CD4-positive, alpha-beta T cell treated with Interleukin-10 for 1 hour (primary cell): ENCODE measurements at places on chromosomes 7 and 10.

- no peak for DNase-seq
These were observed 472.0 kb upstream of the CNTNAP2 start for GRCh38 chr7:145644426-145645134.

GRCh38 chr7:50542132-50542531 lies 23.1 kb downstream of the DDC start:
- DNase-seq: no peak

DNA sequence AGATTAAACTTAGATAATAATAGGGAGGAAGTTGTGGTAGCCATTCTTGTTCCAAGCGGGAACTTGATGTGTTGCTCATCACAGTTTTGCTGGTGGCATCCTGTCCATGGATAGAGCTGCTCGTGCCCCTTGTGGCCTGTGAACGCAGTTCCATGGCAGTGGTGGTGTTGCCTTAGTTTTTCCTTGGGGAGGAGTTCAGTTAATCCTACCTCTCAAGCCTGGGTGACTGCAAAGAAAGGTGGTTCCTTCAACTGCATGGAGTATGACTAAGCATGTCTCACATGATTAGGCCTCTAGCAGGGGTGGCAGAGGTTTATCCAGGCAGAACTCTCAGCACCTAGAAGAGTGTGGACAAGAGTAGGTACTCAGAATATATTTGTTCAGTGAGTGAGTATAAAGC lies 99.7 kb downstream of the MAPK8 start:
- no peak for DNase-seq

- DNase-seq: no peak
These were observed 295.5 kb upstream of the CDC14C start for GRCh38 chr7:48628793-48629349.

DNA sequence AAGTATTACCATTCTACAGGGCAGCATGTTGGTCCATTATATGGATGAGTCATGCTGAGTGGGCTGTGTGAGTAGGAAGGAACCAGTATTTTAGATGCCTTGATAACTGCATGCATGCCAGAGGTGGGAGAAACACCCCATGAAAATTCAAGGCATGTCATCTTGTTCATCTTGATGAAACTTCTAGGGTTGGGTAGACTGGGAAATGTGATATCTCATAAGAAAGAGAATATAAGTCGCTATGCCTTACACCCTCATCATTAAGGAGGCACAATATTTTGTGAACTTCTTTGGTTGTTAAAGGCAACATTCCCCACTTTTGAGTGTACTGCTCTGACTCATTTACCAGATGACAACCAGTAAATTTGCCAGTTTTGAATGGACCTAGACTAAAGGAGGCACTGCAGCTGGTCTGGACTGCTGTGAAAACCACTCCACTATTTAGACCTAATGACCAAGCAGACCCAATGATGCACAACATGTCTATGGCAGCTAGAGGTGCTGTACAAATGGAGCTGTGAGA lies 48.0 kb downstream of the ZNF365 start:
- no peak for DNase-seq

DNA sequence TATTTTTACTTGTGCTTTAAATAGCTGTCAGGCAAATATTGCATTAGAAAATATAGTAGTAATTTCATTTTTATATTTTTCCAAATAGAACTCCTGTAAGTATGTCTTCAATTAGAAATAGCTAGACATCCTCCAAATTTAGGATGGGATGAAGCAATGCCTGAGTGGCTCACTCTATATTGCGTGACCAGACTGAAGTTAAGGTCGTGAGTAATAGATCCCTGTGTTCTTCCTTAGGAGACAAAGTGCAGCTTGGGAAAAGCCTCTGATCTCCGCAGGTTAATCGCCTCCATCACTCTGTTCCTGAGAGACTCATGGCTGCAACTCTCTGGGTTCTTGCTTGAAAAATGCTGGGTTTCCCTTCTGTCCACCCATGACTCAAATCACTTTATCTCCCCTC lies 484.8 kb upstream of the ANKRD30A start:
- DNase-seq: no peak

GRCh38 chr10:83990126-83990525 lies 149.2 kb upstream of the GHITM start:
- DNase-seq: no peak

GRCh38 chr10:122503886-122504609 lies 42.7 kb downstream of the HTRA1 start:
- no peak for DNase-seq

GRCh38 chr10:124894569-124895215 lies 47.2 kb upstream of the ZRANB1 start:
- no peak for DNase-seq

DNA sequence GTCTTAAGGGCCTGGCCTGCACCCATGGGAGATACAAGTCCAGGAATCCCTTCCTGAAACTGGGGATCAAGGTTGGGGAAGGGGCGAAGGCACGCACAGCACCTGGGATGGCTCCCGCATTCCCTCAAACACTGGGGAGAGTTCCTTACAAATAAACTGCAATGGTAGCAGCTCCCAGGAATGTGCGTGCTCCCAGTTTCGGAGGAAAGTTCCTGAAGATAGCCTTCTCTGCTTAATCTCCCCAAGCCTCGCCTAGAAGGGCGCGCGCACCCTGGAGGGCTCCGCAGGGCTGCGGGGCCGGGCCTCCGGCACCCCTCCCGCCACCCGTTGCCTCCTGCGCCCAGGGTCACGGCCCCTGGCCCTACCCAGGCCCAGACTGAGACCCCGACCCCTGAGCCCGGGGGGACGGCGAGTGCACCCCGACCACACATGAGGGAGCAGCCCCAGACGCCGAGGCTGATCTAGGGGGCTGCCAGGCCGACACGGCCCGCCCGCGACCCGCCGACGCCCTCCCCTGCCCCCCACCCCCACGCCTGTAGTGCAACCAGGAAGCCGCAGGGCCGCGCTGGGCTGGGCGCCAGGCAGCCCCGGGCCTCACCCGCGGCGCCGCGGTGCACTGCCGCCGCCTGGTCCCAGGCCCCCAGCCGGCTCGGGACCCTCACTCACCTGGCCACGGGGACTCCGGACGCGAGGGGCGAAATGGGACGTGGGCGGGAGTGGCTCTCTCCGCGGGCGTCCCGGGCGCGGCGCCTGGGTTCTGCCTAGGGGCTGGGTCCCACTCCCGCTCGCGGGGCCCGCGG lies 460 bp downstream of the ANXA11 start:
- no peak for DNase-seq

DNA sequence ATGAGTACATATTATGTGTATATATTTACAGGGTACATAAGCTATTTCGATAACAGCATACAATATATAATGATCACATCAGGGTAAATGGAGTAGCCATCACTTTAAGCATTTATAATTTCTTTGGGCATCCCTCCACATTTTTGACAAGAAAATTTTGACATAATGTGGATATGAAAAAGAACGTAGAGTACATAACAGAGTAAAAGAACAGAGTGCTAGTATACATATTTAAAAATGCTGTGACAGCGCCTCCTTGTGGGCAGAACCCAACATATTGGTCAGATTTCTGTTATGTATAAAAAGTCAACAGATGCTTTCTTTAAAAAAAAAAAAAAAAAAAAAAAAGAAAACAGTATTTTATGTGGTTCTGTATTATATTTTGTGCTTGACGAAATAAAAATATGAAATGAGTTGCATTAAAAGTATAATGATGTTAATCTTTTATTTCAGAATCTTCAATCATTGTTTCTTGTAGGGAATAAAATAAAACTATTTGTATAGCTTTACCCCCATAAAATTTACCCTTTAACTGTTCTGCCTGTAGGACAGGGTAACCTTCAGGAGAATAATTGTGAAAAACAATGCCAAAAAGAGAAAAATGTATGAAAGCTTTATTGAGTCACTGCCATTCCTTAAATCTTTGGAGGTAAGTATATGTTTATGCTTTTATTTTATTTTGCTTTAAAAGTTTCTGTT lies 18.3 kb upstream of the HBP1 start:
- peak; percentile 84 for DNase-seq

- no peak for DNase-seq
These were observed 820 bp upstream of the OTUD1 start for GRCh38 chr10:23437963-23438546.

GRCh38 chr10:113665352-113665751 lies 1.5 kb upstream of the NRAP start:
- DNase-seq: no peak

- DNase-seq: peak; percentile 27
These were observed 6.0 kb downstream of the TEX47 start for GRCh38 chr7:88789480-88790064.

GRCh38 chr10:50464004-50464409 lies 159.7 kb downstream of the SGMS1 start:
- no peak for DNase-seq

- DNase-seq: no peak
These were observed 538.1 kb downstream of the SORCS1 start for GRCh38 chr10:106626371-106626770.

GRCh38 chr10:52752801-52753445 lies 19.7 kb downstream of the MBL2 start:
- no peak for DNase-seq

- DNase-seq: no peak
These were observed 11.8 kb upstream of the PDCD4 start for GRCh38 chr10:110859973-110860376.

GRCh38 chr7:38632411-38632810 lies 1.2 kb upstream of the AMPH start:
- DNase-seq: no peak

DNA sequence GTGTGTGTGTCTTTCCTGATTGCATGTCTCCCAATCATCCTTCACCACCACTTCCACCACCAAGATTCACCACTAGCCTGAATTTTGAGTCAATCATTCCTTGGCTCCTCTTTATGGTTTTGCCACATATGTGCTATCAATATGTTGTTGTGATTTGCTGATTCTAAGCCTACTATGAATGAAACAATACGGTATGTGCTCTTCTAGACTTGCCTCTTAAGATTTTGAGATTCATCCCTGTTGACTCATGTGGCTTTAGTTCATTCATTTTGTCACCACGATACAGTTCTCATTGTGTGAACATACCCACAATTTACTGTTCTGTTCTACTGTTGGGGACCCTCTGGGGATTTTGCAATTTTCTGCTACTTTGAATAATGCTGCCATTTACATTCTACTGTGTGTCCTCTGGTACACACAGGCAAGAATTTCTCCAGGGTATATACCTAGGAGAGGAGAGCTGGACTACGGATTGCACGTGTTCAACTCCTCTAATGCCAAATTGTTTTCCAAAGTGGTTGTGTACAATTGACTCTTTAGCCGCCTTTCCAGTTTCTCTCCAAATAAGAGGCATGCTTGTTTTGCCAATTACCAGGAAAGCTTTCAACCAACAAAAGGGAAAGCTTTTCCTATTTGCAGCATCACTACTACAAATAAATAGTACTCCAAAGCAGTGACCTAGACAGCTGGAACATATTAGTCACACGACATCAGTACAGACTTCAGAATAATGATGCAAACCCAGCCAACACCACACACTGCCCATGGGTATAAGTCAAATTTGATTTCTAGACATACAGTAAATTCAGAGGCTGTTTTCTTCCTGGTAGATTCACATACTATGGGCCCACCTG lies 30.0 kb downstream of the SGMS1 start:
- no peak for DNase-seq

- DNase-seq: no peak
These were observed 57.6 kb downstream of the HIPK2 start for GRCh38 chr7:139720186-139720585.

- no peak for DNase-seq
These were observed 140.5 kb downstream of the LHPP start for GRCh38 chr10:124602121-124602561.

DNA sequence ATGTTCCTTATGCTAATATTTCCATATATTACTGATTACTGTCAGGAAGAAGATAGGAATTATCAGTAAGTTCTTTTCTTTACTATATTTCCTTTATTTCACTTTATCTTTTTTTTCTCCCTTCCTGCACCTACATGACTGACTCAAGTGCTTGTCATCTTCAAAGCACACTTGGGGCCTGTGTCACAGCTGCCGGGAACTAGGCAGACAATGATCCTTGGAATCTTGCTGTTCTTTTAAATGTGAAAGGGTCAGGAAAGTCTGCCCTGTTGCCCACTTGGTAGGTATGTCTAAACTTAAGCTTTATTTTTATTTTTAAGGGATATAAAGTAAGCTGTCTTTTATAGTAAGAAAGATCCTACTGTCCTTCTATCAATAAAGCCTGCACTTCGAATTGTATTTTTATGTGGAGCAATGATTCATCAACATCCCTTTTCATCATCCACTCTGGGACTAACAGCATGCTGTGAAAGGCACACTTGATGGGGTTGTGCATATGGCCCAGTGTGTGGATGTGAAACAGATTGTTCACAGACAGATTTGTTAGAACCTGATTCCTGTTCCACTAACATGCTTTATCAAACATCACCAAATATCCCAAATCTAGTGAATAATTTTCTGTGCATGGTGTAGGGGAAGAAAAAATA lies 556.9 kb downstream of the DNAJB9 start:
- no peak for DNase-seq

- DNase-seq: no peak
These were observed 15.9 kb upstream of the RAPGEF5 start for GRCh38 chr7:22372863-22373262.

GRCh38 chr7:5779141-5779540 lies 2.3 kb downstream of the RNF216 start:
- no peak for DNase-seq

DNA sequence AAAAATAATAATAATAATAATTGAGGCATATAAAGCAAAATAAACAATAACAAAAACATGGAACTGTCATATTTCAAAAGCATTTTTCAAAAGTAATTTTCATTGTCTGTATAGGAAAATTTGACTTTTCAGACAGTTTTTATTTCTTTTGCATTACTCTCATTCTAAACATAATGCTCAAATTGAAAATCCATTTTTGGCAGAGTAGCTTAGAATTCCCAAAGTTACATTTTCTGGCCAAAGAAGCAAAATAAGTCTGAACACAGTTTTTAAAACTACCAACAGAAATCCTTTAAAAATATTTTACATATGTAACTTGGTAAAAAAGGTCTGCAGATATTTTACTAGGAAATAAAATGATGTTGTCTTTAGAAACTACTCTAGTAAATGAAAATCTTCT lies 535.4 kb downstream of the ANKRD7 start:
- no peak for DNase-seq

- DNase-seq: no peak
These were observed 16.3 kb downstream of the SGMS1 start for GRCh38 chr10:50607356-50607925.

- no peak for DNase-seq
These were observed 15.5 kb upstream of the TSPAN12 start for GRCh38 chr7:120873401-120873800.

DNA sequence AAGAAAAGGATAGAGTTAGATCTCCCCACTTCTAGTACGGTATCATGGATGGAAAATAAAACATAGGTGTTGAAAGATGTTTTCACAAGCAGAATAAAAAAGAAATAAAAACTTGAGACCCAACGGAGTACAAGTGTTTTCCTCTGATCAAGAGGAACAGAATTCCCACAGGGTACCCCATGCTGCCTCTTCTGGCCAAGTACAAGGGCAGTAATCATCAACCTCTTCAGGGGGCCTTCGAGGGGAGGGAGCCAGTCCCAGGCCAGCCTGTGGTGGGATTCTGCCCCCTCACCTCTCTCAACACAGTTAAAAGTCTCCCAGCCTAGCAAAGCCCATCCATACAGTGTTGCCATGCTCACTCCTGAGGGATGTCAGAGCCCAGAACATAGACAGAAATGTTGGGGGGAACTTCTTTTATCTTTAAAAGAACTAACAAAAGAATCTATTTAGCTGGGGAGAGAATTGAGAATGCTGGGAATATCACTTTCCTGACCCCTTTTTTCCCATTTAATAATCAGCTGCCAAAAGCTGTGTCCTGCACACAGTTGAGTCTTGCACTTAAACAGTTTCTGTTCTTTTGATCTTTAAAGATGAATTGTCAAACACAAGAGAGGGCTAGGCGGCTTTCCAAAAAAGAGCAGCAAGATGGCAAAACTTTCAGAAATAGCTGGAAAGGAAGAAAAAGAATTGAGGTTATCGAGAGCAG lies 101.7 kb downstream of the PTN start:
- no peak for DNase-seq
